ENCODE measurements at places on chromosomes 7 and 10. TPM values are rescaled to one million over a fixed set of nuclear protein-coding genes. Genes with fewer than 3 reads are reported as not detected.

TMEM139 gene
- 4.3 TPM for total RNA-seq

OR2A1 gene
- not detected for total RNA-seq

LIPK gene
- not detected for total RNA-seq

DNA sequence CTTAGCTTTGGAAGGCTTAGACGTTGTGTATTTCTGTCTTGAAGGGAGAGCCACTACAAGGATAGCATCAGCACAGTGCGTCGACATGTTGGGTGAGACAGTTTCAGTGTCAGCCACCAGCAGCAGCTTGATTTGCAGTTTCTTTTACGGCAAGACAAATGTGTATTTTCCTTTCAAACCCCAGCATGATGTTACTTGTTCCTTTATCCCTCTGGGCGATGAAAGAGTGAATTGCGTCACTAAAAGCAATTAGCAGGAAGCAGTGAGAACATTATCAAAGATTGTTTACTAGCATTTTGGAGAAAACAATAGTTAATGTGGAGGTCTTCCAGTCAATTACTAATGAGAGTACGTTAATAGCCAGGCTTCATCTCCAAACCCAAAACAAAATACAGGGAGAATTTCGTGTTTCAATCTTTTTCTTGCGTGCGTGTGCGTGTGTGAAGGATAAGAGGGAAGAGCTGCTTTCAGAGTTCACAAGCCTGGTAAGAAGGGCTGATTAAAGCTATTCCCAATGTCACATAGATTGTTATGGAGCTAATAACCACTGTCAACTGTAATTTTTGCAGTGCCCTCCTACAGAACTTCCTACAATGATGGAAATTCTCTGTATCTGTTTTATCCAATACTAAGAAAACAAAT, 157.1 kb upstream of the AOAH start:
- no peak for DNase-seq

GRCh38 chr7:10739401-10739800, 234.3 kb upstream of the PHF14 start:
- DNase-seq, result no peak

DNA sequence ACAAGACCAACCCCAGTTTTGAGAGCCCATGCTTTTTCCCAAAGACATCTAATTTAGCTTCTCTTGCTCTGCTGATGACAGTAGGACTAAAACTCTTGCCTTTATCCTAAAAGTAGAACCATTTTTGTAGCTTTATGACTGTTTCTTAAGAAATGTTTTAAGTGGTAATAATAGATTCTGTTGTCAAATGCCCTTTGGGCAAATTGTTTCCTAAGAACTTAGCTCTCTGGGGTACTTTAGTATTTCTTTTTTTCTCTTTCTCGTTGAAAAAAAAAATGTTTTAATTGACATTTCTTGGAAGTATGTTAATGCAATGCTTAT, 157.4 kb downstream of the ARID5B start:
- DNase-seq, result no peak

Data from right cardiac atrium (tissue), 5 donors.